ENCODE measurements at places on chromosomes 5 and 9.

DNA sequence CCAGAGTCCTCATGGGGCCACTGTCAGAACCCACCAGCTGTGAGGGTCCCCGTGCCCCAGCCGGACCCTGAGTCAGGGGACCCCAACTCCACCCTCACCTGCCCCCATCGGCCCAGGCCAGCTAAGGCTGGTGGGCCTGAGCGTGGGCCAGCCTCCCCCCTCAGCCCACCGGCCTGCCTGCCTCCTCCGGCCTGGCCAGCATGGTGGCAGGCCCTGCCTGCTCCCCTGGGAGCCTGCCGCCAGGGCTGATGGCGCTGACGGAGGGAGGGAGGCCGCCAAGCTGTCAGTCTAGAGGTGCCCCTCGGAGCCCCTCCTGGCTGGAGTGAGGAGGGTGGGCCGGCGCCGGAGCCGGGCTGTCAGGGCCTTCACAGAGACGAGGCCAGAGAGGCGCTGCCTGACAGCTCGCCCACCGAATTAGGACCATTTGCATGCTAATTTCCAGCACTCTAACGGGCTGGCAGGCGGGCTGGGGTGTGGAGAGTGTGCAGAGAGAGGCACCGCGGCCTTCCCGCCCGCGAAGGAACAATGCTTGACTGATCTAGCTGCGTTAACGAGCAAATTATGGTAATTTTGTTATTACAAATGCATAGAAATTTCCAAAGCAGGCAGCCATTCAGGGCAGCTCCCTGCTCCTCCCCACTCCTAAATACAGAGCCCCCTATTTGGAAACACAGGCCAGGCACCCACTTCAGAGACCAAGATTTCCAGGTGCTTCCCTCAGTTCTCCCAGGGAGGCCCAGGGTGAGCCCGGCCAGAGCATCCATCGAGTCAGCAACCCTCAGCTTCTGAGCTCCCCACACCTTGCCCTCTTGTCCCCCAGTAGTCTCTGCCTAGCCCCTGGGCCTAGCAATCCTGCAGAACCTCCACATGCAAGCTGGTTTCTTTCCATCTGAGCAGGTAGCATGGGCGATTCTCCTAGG lies 169.3 kb downstream of the PAX5 start:
- no peak for DNase-seq

- no peak for DNase-seq
Measured at GRCh38 chr5:75148051-75148450, 88.6 kb downstream of the ANKRD31 start.

- DNase-seq: no peak
Measured at GRCh38 chr5:174555726-174556125, 168.7 kb upstream of the MSX2 start.

DNA sequence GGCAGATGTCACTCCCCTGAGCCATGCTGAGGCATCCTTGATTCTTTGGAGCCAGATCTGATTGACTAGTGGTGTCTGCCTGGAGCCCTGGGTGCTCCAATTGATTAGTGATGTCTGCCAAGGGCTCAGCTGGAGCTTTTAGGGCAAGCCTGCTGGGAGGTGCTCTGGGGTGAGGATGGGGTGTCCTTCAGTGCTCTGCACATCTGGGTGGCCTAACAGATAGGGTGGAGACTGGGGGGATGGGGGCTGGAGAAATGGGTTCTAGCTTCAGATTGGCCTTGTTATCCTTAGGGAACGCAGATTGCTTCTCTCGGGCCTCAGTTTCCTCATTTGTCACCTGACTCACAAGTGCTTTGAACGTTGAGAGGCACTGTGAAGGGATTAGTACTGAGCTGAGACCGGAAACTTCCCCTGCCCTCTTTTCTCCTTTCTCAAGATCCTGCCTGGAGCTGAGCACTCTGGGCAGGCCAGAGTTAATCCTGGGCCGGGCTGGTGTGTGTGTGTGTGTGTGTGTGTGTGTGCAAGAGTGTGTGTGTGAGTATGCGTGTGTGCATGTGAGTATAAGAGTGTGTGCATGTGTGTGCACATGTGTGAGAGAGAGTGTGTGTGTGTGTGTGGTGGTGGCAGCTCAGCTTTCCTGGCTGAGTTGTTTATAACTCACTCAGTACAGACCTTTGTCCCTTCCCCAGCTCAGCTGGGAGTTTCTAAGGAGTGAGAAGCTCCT lies 5.6 kb upstream of the IER5L start:
- DNase-seq: no peak

DNA sequence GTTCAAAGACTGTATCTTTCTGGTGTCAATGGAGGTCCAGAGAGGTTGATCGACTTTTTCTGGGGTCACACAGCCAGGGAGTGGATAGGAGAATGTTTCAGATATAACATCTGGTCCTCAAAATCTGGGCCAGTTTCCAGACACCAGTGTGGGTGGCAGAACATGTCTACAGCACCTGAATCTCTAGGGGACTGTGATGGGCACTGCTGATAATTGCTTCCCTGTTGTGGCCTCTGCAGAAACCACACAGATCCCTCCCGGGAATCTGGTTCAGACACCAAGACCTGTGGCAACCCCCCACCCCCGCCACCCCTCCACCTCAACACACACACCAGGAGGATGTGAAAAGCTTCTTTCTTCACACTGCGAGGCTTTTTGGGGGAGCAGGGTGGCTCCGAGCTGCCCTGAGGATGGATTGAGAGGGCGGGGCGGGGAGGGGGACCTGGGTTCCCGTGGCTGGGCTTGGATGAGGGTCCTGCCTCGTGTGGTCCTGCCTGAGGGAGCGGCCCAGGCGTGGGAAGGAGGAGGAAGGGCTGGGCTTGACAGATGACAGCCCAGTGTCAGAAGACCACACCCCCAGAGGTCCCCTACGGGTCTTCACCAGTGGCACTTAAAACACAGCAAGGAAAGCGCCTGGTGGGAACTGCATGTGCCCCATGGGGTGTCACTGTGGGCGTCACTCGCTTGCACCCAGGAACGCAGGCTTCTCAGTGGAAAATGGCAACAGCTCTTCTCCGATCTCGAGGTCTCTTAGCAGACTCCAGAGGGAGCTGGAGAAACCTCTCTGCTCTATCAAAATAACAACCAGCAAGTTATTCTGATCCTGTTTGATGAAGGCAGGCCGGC lies 55.2 kb downstream of the TRIP13 start:
- DNase-seq: no peak

GRCh38 chr5:8508231-8508630 lies 639.3 kb downstream of the MTRR start:
- no peak for DNase-seq

DNA sequence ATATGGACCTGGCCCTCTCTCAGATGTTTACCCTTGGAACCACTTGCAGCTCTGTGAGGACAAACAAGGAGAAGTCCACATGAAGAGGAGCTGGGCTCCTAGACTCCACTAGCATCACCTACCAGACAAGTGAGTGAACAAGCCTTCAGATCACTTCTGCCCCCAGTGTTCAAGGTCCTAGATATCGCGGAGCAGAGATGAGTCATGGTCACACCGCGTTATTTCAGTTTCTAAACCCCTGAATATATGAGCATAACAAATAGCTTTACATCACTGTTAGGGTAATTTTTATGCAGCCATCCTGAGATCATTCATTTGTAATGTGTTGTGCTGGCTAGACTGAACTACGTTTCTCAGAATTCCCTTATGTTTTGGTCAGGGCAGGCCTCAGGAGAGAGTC lies 77.0 kb upstream of the DAP start:
- no peak for DNase-seq

GRCh38 chr5:102625928-102626327 lies 127.1 kb upstream of the SLCO6A1 start:
- DNase-seq: no peak

GRCh38 chr5:134224888-134225779 lies 739 bp downstream of the PPP2CA start:
- DNase-seq: peak; percentile 67

GRCh38 chr9:90616806-90617205 lies 25.8 kb downstream of the DIRAS2 start:
- no peak for DNase-seq

GRCh38 chr5:134521841-134522240 lies 3.6 kb upstream of the JADE2 start:
- DNase-seq: no peak

GRCh38 chr5:616484-617039 lies 4.4 kb downstream of the CEP72 start:
- DNase-seq: no peak

- no peak for DNase-seq
Measured at GRCh38 chr5:67021962-67022361, 174.6 kb downstream of the CD180 start.

GRCh38 chr5:129899454-129899853 lies 4.8 kb upstream of the CHSY3 start:
- no peak for DNase-seq

DNA sequence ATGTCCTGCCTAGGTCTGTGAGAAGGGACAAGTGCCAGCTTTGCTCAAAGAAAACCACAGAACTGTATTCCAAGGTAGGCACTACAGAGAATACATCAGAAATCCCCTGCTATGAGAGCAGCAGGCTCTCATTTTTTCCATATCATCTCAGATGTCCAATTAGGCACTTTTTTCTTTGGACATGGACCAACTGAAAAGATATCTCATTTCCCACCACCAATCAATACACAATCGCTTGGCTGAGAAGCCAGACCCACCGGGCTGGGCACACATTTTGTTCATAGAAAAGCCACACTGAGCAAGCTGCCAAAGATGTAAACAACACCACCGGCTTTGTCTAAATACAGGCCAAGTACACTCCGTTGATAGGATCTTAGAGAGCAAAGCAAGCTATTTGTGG lies 25.9 kb downstream of the STOM start:
- no peak for DNase-seq

- DNase-seq: no peak
Measured at GRCh38 chr5:72552041-72552557, 44.9 kb upstream of the ZNF366 start.

DNA sequence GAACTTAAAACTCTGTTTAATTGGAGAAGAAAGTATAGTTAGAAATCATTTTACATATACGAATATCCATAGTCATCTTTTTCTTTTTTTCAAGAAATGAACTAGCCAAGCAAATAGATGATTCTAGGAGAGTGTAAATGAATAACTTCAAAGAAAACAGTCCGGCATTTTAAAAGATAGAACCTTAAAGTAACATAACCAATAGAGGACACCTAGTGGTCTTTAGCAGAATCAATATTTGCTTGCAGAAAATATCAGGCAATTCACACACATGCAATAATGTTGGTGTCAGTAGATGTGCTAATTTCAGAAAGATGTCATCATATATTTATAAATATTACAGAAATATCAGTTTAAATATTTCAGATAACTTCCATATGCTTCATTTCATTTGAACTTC lies 57.1 kb downstream of the HCN1 start:
- no peak for DNase-seq

DNA sequence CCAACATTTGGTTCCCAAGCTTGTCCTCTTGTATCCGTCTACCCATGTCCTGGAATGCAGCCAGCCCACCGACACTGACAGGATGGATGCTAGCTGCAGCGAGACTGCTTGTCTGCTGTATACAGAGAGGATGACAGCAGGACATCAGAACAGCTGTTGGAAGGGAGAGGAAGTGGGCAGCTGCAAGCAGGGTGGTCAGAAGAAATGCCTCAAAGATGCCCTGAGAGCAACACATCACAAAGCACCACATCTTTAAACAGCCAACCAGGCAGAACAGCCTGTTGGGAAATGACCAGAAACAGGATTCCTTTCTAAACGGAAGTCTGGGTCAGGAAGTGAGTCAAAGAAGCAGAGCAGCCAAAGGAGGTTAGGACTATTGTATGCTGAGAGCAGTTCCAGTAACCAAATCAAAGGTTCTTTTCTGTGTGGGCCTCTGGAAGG lies 219.1 kb downstream of the NDUFS4 start:
- no peak for DNase-seq

GRCh38 chr5:127303404-127303803 lies 12.8 kb downstream of the MEGF10 start:
- DNase-seq: no peak

- no peak for DNase-seq
Measured at GRCh38 chr5:136174021-136174659, 18.8 kb downstream of the SMIM32 start.

GRCh38 chr5:138601444-138601843 lies 26.2 kb upstream of the HSPA9 start:
- DNase-seq: no peak

- DNase-seq: no peak
Measured at GRCh38 chr5:213803-214395, 4.1 kb downstream of the CCDC127 start.

DNA sequence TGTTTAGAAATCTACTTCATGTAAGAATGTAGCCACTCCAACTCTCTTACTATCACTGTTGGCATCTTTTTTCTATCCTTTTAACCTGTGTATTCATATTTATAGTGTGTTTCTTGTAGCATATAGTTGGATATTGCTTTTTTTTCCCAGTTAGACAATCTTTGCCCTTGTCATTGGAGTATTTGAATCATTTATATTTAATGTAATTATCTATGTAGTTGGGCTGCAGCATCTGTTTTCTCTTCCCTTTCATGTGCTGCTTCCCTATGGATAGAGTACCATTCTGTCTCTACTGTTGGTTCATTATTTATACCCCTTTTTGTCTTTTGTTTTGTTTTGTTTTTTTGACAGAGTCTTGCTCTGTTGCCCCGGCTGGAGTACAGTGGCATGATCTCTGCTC lies 45.2 kb upstream of the PPP2CA start:
- DNase-seq: no peak

DNA sequence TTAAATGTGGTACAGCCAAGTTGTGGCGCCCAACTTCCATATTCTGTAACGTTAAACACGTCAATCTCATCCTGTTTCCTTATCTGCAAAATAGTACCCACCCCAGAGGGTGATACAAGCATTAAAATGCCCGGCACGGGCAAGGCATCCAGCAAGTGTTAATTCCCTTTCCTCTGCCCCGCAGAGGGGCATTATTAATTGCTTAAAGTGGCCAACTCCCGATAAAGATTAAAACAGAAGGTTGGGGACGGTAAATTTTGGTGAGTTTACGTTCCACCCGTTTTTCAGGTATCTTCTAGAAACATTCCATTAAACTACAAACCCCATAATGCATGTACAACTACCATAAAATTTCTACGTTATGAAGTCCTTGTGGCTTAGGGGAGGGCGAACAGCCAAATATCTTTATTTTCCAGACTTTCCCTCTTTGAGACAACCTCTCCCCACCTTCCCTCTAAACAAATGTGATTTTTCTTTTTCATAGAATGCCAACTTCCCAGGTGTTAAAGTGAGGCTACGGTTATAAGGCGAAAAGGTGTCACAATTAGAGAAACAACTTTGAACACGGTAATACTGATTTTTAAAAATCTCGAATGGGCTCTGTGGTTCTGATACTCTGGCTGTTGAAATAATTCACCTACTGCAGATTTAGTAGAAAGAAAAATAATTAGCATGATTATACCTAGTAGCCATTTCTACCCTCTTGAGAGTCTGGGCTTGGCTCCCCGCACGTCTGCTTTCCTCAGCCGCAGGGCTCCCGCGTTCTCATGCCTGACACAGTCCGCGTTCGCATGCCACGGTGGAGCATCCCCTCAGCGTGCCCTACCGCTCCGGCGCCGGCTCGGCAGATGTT lies 1.2 kb upstream of the GPBP1 start:
- DNase-seq: peak; percentile 49

DNA sequence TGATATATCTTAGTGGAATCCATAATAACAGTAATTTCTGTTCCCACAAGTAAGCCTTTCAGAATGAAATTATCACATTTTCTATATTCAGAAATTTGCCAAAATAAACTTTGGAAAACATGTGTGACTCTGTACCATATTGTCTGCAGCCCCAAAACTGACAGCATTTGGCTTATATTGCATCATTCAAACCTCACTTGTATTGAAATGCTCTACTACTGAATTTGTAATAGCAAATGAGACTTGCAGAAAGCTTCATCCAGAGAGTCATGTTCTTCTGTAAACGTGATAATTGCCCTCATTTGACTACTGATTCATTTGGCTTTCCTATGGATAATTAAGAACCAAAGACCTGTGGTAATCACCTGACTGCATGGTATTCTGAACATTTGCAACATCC lies 1249.5 kb upstream of the CDH18 start:
- DNase-seq: no peak

- DNase-seq: no peak
Measured at GRCh38 chr9:93084471-93084881, 11.5 kb upstream of the CARD19 start.
